ENCODE measurements at places on chromosomes 16 and 17. TPM values are rescaled to one million over a fixed set of nuclear protein-coding genes. Genes with fewer than 3 reads are reported as not detected.

AATK gene
- 10.0 TPM for total RNA-seq

KRT27 gene
- not detected for total RNA-seq

- no peak for DNase-seq
These were observed 4.8 kb downstream of the RASL10B start for GRCh38 chr17:35736236-35736635.

- DNase-seq, result no peak
These were observed 50.4 kb downstream of the USP22 start for GRCh38 chr17:20992416-20992815.

DNA sequence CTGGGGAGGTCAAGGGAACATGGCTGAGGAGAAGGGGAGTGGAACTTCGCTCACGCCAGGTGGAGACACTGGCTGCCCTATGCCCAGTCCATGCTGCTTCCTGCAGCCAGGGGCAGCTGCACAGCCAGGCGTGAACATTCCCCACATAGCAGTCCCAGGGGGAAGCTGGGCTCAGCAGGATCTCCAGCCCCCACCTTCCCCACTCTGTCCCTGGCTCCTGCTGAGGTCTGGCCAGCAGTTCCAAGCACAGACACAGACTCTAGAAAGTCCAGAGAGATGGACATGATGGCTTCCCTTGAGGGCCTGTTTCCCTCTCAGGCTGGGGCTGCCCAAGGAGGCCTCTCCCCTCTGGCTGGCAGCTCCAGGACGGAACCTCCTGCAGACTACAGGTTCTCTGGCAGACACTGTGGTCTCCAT, 9.3 kb downstream of the JUP start:
- peak; percentile 80 for DNase-seq

DNA sequence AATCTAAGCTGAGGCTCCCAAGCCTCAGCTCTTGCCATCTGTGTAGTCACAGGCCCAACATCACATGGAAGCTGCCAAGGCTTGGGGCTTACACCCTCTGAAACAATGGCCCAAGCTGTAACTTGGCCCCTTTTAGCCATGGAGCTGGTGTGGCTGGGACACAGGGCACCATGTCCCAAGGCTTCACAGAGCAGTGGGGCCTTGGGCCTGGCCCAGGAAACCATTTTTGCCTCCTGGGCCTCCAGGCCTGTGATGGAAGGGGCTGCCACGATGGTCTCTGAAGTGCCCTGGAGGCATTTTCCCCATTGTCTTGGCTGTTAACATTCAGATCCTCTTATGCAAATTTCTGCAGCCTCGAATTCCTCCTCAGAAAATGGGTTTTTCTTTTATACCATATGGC, 952.3 kb upstream of the GOT2 start:
- DNase-seq, result no peak

GRCh38 chr16:65005696-65006095, 116.2 kb downstream of the CDH11 start:
- no peak for DNase-seq

DNA sequence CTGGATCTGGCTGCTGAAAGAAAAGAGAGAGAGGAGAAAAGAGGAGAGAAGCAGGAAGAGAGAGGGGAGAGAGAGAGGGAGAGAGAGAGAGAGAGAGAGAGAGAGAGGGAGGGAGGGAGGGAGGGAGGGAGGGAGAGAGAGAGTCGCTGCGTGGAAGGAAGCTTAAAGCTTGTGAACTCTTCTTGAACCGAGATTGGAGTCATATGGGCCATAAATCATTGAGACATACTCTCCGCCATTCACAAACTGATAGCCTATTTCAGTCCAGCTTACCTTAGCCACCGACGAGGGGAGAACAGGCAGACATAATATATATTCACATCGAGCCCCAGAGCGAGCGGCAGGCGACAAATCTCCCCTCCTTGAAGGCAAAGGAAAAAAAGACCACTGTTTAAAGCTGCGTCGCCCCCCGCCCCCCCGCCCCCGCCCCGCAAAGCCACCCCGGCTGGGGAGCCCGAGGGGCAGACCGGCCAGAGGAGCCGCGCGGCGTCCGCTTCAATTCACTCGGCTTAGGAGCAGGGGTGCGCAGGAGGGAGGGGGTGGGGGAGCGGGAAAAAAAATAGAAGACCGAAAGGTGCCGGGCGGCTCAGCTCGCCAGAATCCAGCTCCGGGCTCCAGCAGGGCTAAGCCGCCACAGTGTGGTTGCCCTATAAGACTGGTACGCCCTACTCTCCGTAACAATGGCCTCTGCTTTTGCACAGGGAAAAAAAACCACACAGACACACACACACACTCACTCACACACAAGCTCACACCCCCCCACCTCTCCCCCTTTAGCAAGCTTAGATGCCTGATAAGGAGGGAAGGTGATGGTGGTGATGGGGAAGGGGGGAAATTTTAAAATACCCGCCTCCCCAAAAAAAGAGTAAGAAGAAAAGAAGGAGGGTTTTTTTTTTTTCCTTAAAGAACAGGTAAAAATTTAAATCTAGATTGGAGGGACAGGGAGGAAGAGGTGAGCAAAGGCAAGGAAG, 10.6 kb upstream of the HOXB2 start:
- no peak for DNase-seq

DNA sequence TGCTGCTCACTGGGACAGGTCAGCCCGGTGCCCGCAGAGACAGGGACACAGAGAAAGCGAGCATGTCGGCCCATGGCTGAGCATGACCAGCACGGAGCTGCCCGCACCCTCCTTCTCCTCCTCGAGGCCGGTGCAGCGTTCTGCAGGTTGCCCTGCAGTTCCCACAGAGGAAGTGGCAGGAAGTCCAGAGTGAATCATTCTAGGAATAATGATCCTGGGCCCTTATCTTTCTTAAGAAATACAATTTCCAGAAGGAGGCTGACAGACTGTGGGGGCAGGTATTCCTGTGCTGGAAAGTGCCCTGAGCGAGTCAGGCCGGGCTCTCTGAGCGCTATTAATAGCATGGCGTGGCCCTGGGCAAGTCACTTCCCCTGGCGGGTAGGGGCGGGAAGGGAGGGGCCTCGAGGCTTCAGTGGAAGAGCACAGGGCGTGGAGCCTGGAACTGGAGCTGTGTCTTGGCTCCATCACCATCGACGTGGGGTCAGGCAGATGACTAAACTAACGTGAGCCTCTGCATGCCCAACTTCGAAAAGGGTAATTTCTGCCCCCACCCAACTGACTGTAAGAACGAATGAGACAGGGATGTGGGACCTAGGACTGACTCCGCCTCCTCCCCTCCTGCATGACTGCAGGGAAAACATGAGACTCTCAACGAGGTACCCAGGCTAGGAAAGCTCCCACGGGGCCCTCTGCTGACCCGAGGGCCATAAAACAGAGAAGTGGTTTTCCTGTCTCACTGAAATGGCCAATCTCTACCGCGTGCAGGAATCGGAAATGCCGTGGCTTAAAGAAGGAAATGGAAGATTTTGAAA, 9.8 kb downstream of the TMEM204 start:
- peak; percentile 85 for DNase-seq

RRAD gene
- total RNA-seq, result 143 TPM

DNA sequence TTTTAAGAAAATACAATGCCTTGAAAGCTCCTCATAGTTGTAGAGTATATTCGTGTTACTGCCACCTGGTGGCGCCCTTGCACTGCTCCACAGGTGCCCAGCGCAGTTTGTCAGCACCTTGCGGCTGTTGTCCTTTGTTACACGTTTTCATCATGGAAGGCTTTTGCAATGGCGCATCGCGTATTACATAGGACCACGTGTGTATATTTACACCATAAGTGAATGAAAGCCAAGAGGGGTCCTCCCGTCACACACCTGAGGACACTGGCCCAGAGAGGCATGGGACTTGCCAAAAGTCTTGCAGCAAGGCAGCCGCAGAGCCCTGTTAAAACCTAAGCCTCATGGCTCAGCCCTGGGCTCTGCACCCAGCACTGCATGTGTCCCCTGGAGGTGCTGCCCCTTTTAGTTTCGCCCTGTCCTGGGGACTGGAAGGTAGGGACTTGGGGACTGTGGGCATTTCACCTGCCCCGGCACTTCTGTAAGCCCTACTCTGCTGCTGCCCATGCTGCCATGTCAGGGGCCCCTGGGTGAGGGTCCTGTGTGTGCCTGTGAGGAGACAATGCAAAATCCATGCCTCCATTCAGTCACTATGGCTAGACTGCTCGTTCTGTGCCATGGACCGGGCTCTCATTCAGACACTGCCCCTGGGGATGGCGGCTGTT, 24.3 kb downstream of the POLR3E start:
- no peak for DNase-seq

YBX2 gene
- total RNA-seq, result 1.6 TPM

DNA sequence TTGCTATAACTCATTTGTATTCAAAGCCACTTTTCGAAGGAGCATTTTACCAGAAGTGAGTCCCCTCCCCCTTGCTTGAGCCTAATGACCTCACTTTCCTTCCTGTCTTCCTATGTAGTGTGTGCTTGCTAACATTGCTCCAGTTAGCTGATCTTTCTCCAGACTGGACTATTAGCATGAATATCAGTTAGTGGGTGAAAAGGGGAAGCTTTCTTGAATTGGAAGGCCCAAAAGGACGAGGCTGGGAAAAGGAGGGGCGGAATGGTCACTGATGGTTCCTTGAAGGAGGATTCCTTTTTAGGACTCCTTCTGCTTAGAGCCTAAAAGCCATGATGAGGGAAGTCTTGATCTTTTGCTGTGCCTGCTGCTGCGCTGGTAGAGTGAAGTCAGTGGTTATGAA, 11.9 kb downstream of the MAP3K3 start:
- DNase-seq, result no peak

DNA sequence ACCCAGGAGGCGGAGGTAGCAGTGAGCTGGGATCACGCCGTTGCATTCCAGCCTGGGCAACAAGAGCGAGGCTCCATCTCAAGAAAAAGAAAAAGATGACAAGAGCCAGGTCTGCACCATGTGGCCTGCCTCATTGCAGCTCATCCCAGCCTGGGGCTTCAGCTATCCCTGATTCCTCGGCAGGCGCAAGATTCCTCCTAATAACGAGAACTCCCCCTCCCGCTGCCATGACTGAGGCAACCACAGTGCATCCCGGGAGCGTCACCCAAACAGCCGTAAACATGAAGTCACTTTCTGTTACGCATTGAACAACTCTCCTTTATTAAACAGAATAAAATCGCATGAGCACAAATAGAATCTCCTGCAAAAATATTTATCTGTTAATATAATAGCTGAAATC, 120.6 kb downstream of the MGAT5B start:
- DNase-seq, result no peak

- DNase-seq, result no peak
These were observed 82.8 kb downstream of the METRNL start for GRCh38 chr17:83162035-83162745.

ADAMTS18 gene
- total RNA-seq, result not detected
